ENCODE measurements at places on chromosomes 7 and 10.

DNA sequence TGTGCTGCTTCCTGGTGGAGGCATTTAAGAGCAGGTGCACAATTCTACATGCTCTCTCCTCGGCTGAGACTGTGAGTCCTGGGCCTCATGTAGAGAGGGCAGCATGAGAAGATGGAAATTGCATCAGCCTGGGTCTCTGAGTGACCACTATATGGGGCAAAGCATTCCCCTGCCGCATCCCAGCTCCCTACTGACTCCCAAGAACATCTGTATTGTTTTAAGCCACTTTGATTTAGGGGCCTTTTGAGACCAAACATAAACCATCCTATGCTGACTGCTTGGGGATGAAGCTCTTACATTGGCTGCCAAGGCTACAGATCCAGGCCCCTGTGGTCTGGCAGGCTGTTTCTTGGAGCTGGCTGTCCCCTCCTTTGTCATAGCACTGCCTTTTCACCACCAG lies 101.3 kb upstream of the TBX20 start:
- no peak for DNase-seq

DNA sequence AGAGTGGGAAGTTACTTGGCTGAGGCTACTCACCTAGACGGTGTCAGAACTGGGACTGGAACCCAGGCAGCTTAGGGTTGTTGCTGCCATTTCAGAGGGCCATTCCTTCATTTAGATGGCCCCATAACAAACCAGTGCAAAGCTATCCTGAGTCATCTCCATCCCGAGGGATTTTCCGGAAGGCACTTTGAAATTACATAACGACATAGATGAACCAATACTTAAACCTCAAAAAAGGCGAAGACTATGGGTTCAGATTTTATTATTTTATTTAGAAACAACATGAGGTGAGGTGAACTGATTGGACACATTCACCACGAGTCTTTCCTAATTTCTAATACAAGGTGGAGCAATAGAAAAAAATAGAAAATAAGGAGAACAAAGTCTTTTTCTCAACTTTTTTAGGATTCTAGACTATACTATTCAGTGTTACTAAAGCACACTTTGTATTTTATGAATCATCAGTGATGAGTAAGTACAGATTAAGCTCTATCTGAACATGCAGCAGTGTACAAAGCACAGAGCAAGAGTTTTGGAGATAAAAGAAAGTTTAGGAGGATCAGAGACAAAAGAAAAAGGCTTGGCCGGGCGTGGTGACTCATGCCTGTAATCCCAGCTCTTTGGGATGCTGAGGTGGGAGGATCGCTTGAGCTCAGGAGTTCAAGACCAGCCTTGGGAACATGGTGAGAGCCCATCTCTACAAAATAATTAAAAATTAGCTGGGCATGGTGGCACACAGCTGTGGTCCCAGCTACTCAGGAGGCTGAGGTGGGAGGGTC lies 79.5 kb upstream of the SVIL start:
- no peak for DNase-seq

DNA sequence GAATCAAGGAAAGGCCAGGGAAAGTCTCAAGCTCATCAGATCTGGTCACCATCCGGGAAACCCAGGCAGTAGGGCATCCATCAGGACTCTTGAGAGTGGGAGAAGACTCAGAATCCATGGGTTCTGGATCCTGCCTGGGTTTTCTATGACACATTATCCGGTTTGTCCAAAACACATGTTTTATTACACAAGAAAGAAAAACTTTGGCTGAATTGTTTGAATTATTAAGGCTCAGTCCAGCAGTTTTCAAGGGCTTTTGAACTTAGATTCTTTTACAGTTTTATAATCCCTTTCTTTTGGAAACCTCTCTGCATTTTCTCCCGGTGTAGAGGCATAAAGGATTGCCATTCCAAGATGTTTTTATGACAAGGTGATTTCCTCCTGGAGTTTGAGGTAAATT lies 528.5 kb upstream of the MGMT start:
- DNase-seq: no peak

DNA sequence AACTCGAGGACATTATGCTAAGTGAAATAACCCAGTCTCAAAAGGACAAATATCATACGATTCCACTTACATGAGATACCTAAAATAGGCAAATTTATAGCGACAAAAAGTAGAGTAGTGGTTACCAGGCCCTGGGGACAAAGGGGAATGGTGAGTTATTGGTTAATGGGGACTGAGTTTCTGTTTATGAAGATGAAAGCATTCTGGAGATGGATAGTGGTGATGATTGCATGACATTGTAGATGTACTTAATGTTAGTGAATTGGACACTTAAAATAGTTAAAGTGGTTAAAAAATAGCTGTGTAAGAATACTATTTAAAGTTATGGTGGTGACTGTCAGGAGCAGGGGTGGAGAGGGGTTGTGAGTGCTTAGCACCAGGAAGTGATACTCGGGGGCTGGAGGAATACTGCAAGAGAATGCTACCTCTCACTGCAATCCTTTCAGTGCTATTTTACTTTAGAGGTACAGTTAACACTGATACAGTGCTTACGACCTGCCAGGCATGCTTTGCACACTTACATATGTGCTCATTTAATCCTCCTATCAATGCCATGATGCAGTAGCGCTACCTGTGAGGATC lies 16.7 kb upstream of the TEX36 start:
- no peak for DNase-seq

DNA sequence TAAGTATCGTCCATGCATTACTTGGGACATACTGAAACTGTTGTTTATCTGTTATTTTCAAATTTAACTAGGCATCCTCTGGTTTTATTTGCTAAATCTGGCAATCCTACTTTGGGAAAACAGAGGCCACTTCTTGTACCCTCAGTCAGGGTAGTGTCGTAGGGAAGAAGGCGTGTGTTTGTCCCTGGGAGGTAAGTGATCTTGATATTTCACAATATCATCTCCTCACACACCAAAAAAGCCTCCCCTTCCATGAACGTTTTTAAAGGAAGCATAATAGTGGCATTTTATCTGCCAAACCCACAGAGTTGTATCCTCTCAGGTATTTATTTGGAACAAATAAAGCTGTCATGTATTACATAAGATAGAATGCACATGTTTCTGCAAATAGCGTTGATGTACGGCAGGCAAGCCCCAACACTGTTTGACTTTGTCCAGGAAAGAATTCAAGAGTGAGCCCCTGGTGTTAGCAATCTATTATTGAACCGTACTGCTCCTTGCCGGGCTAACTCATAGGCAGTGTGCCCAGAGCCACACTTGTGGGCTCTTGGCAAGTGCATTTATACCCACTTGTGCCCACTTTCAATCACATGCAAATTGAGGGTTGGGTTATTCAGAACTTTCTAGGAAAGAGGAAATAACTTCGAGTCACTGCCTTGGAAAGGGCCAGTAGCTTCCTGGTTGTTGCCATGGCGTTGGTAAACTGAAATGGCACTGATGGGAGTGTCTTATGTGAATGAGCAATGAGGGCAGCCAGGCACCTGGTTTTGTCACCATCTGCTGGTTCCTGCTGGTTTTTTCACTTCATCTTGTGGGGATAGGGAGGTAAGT lies 266.0 kb downstream of the USP6NL start:
- DNase-seq: no peak

DNA sequence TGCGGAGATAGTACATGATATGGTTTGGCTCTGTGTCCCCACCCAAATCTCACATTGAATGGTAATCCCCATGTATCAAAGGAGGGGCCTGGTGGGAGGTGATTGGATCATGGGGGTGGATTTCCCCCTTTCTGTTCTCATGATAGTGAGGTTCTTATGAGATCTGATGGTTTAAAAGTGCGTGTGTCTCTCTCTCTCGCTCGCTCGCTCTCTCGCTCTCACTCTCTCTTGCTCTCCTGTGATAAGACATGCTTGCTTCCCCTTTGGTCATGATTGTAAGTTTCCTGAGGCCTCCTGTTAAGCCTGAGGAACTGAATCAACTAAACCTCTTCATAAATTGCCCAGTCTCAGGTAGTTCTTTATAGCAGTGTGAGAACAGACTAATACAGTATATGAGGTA lies 171.9 kb downstream of the NSUN6 start:
- no peak for DNase-seq

GRCh38 chr7:132757783-132758182 lies 181.5 kb upstream of the PLXNA4 start:
- DNase-seq: no peak

GRCh38 chr7:35754741-35755140 lies 46.1 kb upstream of the SEPTIN7 start:
- DNase-seq: no peak

GRCh38 chr10:116490028-116490662 lies 55.6 kb upstream of the PNLIP start:
- DNase-seq: no peak

GRCh38 chr7:2444476-2444875 lies 31.7 kb downstream of the GRIFIN start:
- DNase-seq: no peak

- DNase-seq: no peak
Measured at GRCh38 chr10:3570131-3570729, 214.8 kb downstream of the KLF6 start.

DNA sequence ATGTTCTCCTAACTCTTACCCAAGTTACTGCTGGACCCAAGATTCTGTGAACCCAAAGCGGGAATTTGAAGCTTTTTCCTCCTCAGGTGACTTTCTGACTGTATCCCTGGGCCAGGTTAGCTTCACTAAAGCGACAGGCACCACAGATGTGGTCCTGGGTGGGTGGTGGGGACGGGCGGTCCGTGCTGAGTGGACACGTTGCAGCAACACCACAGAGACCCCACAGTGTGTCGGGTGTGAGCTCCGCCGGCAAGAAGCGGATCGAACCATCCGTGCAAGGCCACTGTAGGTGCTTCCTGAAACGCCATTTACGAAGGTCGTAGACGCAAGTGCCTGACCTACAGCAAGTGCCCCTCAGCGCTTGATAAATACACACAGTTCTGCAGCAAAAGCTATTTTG lies 325.9 kb downstream of the ADARB2 start:
- no peak for DNase-seq

DNA sequence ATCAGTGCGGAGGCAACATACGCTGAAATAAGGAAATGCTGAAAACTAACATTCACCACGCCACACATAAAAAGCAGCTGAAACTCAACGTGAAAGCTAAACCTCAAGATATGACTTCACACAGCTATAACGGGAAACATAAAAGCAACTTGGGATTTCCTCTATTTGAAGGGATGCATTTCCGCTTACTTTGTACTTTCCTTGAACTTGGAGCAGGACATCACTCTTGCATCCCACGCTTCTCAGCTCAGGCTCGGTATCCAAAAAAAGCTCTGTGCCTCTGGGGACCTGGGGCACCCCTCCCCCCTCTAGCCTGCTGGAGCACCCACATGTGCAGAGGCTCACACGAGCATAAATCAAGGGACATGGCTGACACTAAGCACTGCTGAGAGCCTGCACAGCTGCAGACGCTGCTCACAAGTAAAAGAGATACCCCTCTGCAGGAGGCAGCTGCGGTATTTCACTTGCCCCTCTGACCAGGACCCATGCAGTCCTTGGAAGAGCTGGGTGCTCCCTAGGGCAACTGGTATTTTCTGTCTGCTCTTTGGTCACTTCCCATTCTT lies 34.2 kb downstream of the PARD3 start:
- DNase-seq: no peak

DNA sequence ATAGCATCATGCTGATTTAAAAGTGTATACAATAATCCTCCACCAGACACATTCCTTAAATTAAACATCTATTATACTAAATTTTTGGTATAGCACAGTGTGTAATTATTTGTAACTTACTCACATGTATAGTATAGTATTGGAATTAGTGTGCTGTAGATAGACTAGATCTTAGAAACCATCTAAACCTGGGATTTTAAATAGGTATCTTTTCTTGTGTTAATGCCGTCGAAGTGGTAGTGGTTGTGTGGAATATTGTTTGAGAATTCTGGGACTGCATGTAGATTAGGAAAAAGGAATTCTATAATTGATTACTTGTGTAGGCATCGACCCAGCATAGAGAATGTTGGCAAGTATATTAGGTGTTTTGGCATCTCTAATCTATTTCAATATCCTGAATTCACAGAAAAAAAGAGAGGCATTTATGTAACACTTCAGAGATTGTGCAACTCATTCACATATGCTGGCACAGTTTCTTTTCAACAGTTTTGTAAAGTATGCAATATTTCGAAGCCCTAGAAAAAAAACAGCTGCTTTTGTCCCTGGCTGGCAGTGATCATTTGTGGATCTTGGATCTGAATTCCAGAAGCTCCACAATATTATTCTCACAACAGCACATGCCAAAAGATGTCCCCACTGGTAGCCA lies 145.5 kb upstream of the AGR3 start:
- DNase-seq: no peak

GRCh38 chr10:94025806-94026205 lies 32.1 kb downstream of the PLCE1 start:
- no peak for DNase-seq

GRCh38 chr7:65988084-65988483 lies 6.1 kb upstream of the GUSB start:
- no peak for DNase-seq

GRCh38 chr10:114077815-114078219 lies 34.2 kb downstream of the ADRB1 start:
- no peak for DNase-seq

DNA sequence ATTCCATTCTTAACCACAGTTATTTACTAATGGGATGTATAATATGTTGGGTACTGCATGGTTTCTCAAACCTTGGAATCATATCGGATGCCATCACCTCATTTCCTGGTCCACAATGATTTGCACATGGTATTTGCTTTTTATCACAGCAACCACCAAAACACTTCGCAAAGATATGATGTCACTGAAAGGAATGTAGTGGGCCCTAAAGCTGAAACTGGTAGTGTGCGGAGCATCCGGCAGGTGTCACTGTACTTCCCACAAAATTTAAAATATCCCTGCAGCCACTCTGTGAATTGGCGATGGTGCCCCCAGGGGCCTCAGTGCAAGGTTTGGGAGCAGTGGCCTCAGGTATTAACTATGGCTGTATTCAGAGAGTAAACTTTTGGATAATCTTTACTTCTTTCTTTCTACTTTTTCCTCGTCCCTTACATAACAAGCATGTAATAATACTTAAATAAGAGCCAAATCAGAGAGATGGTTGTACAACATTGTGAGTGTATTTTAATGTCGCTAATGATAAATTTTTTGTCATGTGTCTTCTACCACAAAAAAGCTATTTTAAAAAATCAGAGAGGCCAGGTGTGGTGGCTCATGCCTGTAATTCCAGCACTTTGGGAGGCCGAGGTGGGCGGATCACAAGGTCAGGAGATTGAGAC lies 66.2 kb downstream of the FAM241B start:
- DNase-seq: no peak

GRCh38 chr10:117370205-117370604 lies 5.0 kb downstream of the PDZD8 start:
- no peak for DNase-seq

- DNase-seq: no peak
Measured at GRCh38 chr7:131285556-131285955, 42.1 kb upstream of the MKLN1 start.

- no peak for DNase-seq
Measured at GRCh38 chr7:26212921-26213718, 11.6 kb downstream of the CBX3 start.

Data from T-helper 17 cell (primary cell).